H9 (cell line): ENCODE measurements at places on chromosomes 12 and 14. TPM values are rescaled to one million over a fixed set of nuclear protein-coding genes. Genes with fewer than 3 reads are reported as not detected.

Gene LRFN5
- 1.3 and 3.0 TPM in 2 replicates for total RNA-seq

Gene DAO
- total RNA-seq, result not detected in 2 replicates

Gene TEX52
- total RNA-seq, result 0.20 TPM in 2 replicates

Gene CACNA2D4
- total RNA-seq, result 0.61 and 0.79 TPM in 2 replicates

Gene KCNH5
- 0.09 and 0.42 TPM in 2 replicates for total RNA-seq

DNA sequence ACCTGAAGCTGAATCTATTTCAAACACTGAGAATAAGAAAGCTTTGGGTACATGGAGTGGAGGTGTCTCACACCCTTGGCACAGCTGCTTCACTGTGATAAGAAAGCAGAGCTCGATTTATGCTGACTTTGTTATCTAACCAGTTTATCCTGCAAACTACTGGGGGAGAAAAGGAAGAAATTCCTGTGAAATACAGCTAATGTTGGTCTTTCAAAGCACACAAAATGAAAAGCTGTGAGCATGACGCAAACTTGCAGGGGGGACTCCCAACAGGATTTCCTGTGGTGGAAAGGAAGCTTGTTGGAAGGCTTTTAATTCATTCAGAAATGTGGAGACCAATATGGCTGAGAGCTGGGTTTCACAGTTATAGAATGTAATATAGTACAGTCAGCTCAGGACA, 53.4 kb downstream of the SRGAP1 start:
- no peaks in the 10 kb centered on the region for H3K36me3 ChIP-seq
- no peak for DNase-seq
- H3K4me1 ChIP-seq, result peaks cover 3% of the 10 kb centered on the region; the same call in 1 of the 2 replicates
- H3K27me3 ChIP-seq, result no peaks in the 10 kb centered on the region

DNA sequence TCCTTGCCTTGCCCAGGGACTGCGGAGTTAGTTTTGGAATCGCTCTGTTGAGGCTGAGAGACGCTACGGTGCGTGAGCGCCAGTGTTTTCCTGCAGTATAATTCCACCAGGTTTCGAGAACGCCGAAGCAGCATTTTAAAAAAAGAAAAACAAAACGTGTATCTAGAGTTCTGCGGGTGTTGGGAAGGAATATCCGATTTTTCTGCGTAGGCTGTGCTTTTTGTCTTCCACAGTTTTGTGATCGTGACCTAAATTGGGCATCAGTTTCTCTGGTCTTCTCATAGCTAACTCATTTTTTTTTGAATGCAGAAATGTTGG, 778 bp downstream of the DNM1L start:
- no peaks in the 10 kb centered on the region for H3K4me1 ChIP-seq
- peaks cover 5% of the 10 kb centered on the region; the same call in 1 of the 3 replicates for H3K36me3 ChIP-seq
- no peaks in the 10 kb centered on the region for H3K27me3 ChIP-seq
- no peak overlapping the region for H3K27ac ChIP-seq
- peak overlapping the region; percentile 86 for H3K4me3 ChIP-seq
- DNase-seq, result no peak

DNA sequence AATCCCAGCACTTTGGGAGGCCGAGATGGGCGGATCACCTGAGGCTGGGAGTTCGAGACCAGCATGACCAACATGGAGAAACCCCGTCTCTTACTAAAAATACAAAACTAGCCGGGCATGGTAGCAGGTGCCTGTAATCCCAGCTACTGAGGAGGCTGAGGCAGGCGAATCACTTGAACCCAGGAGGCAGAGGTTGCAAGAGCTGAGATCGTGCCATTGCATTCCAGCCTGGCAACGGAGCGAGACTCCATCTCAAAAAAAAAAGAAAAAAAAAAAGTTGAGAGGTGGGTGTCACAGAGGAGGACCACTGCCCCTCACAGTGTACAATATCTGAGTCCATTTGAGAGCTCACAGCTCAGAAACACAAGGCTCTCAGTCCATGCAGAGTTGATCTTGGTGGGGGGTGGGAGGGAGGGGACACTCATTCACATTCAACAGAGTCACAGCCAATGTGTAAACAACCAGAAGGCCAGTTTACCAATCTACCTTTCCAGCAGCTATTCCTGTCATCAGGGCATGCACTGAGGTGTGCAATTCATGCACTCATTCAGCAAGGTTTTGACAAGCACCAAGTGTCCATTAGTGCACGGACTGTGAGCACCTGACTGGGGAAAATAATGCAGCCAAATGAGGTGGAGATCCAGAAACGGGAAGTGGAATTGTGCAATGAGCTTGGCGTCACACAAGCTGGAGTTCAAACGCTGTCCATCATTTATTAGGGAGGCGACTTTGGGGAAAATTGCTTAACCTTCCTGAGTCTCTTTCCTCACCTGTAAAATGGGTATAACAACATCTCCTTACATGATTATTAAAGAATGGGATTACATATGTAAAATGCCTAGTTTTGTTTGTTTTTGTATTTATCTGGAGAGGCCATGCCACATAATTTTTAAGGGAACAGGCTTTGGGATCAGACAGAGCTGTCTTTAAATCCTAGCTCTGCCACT, 4.4 kb upstream of the EIF5 start:
- H3K27ac ChIP-seq, result no peak overlapping the region
- H3K27me3 ChIP-seq, result no peaks in the 10 kb centered on the region
- H3K36me3 ChIP-seq, result 0 out of 3 replicates have a peak, but pooled peaks cover 1% of the 10 kb centered on the region
- H3K4me3 ChIP-seq, result no peak overlapping the region

DNA sequence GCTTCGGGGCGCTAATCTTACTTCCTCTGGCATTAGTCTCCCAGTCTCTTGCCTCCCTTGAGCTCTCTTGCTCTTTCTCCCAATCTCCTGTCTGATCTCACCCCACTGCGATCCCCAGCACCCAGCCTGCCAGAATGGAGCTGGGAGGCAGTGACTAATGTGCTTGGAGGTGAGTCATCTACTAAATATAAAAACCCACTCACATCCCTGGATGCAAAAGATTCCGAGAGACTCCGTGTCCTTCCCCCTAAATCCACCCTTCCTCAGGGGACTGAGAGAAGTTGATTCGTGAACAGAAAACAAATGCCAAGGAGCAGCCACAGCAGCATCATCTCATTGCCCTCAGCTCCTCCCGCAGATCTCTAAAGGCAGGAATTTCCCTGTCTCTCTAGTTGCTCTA, 45.7 kb upstream of the KCNA5 start:
- H3K36me3 ChIP-seq, result no peaks in the 10 kb centered on the region
- no peak overlapping the region for H3K27ac ChIP-seq
- no peak for DNase-seq
- H3K27me3 ChIP-seq, result no peaks in the 10 kb centered on the region
- H3K4me3 ChIP-seq, result no peak overlapping the region
- H3K4me1 ChIP-seq, result no peaks in the 10 kb centered on the region

GRCh38 chr14:90911121-90911520, 94.9 kb upstream of the TTC7B start:
- no peaks in the 10 kb centered on the region for H3K27me3 ChIP-seq
- no peak for DNase-seq
- no peaks in the 10 kb centered on the region for H3K36me3 ChIP-seq
- no peaks in the 10 kb centered on the region for H3K4me1 ChIP-seq
- no peak overlapping the region for H3K4me3 ChIP-seq
- no peak overlapping the region for H3K27ac ChIP-seq

GRCh38 chr14:51308866-51309265, 68.8 kb downstream of the TMX1 start:
- H3K27me3 ChIP-seq, result no peaks in the 10 kb centered on the region
- no peak for DNase-seq
- H3K4me1 ChIP-seq, result peaks cover 2% of the 10 kb centered on the region; the same call in 1 of the 2 replicates
- no peaks in the 10 kb centered on the region for H3K36me3 ChIP-seq
- H3K27ac ChIP-seq, result no peak overlapping the region
- H3K4me3 ChIP-seq, result no peak overlapping the region

DNA sequence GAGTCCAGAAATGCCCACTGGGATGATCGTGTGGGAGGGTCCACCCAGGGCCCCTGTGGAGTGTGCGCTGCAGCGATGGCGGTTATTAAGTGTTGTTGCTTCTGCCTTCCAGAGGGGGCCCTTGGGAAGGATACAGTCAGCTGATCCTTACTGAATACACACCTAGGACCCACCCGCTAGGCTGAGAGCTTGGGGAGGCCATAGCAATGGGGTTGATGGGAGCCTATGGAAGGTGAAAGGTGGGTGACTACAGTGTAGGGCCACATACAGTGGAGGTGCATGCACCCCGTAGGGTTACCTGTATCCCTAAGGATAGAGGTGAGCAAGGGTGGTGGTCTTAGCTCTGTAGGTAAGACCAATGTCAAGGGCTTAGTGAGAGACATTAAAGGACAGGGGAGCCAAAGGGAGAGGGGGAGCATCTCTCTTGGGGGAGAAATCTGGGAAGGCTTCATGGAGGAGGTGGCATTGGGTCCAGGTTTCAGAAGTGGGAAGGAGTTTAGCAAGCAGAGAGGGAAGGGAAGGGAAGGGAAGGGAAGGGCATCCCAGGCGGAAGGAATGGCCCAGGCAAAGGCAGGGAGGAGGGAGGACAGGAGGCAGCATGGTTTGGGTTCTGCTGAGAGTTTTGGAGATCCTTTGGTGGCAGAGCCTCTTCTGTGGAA, 73.1 kb upstream of the RIN3 start:
- DNase-seq, result no peak
- no peaks in the 10 kb centered on the region for H3K4me1 ChIP-seq
- no peaks in the 10 kb centered on the region for H3K27me3 ChIP-seq
- H3K4me3 ChIP-seq, result no peak overlapping the region

GRCh38 chr14:72614365-72614764, 279.5 kb downstream of the DPF3 start:
- H3K4me1 ChIP-seq, result peaks cover 4% of the 10 kb centered on the region; the same call in 1 of the 2 replicates
- H3K36me3 ChIP-seq, result no peaks in the 10 kb centered on the region; the same call in 2 of the 3 replicates
- no peak for DNase-seq
- H3K27me3 ChIP-seq, result no peaks in the 10 kb centered on the region
- no peak overlapping the region for H3K27ac ChIP-seq
- H3K4me3 ChIP-seq, result no peak overlapping the region

GRCh38 chr12:3107071-3107583, 29.9 kb downstream of the TSPAN9 start:
- H3K4me3 ChIP-seq, result no peak overlapping the region
- peak; percentile 46 for DNase-seq
- no peak overlapping the region for H3K27ac ChIP-seq
- no peaks in the 10 kb centered on the region for H3K27me3 ChIP-seq

DNA sequence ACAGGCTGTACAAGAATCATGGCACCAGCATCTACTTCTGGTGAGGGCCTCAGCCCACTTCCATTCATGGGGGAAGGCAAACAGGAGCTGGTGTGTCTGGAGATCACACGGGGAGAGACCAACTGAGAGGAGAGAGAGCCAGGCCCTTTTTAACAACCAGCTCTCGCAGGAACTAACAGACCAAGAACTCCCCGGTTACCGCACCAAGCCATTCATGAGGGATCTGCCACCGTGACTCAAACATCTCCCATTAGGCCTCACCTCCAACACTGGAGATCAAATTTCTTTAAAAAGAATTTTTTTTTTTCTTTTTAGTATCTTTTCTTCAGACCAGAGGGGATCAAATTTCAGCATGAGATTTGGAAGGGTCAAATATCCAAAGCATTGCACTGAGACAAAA, 16.7 kb upstream of the AQP2 start:
- no peak overlapping the region for H3K4me3 ChIP-seq
- H3K4me1 ChIP-seq, result no peaks in the 10 kb centered on the region
- no peak for DNase-seq
- H3K27ac ChIP-seq, result no peak overlapping the region
- no peaks in the 10 kb centered on the region for H3K36me3 ChIP-seq
- H3K27me3 ChIP-seq, result no peaks in the 10 kb centered on the region

- H3K4me1 ChIP-seq, result no peaks in the 10 kb centered on the region
- DNase-seq, result no peak
- H3K36me3 ChIP-seq, result peaks cover 19% of the 10 kb centered on the region; the same call in 2 of the 3 replicates
- no peak overlapping the region for H3K4me3 ChIP-seq
- H3K27ac ChIP-seq, result no peak overlapping the region
Measured at GRCh38 chr14:102131741-102132140, 8.0 kb upstream of the WDR20 start.

DNA sequence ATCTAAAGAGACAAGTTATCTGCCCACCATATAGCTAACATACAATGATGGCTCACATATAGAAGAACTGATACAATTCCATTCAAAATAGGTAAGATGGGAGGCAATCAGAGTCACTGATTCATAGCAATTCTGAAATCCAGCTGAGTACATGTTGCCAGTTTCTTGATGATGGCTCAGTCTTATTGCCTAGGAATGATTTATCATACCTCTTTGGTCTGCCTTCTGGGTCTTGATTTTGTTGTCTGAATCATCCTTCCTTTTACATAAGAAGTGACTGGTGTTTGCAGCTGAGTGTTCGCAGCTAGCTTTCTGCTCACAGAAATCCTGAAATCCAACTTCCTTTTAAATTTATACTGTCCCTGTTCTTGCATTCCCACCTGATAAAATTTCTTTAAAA, 463.2 kb upstream of the MGAT4C start:
- H3K36me3 ChIP-seq, result peaks cover 3% of the 10 kb centered on the region; the same call in 1 of the 3 replicates
- H3K4me1 ChIP-seq, result no peaks in the 10 kb centered on the region

GRCh38 chr14:46322730-46323403, 328.7 kb downstream of the RPL10L start:
- H3K4me1 ChIP-seq, result peaks cover 8% of the 10 kb centered on the region
- H3K27me3 ChIP-seq, result peaks cover 4% of the 10 kb centered on the region
- H3K27ac ChIP-seq, result no peak overlapping the region

DNA sequence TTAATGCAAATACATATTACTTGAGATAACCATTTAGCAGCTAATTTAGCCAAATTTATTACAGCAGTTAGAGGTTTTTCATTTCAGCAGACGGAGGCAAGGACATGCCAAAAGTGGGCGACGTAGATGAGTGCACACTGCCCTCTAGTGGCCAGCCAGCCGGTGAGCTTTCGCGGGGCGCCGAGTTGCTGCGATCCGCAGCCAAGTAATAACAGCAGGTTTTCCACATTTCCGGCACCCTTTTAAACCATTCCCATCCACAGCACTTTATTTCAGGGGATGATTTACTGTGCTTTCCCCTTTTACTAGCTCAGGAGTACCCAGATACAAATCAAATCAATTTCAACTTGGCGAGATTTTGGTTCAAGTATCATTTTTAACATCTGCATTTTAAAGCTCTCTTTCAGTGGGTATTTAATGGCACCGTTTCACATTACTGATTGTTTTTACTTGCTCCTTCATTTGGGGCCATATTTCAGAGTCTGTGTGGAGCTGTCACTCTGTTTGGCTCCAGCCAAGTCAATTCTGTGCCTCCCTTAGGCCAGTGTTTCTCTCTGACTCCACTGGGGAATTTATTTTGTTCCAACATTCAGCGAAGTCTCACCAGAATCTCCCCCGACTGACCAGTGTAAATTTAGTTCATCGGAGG, 158.0 kb downstream of the EGLN3 start:
- peak; percentile 79 for DNase-seq

- no peak for DNase-seq
- no peaks in the 10 kb centered on the region for H3K4me1 ChIP-seq
- no peak overlapping the region for H3K4me3 ChIP-seq
- no peak overlapping the region for H3K27ac ChIP-seq
- no peaks in the 10 kb centered on the region for H3K27me3 ChIP-seq
Measured at GRCh38 chr14:72741826-72742117, 152.1 kb downstream of the DPF3 start.
